ENCODE measurements at places on chromosomes 16 and 17.

DNA sequence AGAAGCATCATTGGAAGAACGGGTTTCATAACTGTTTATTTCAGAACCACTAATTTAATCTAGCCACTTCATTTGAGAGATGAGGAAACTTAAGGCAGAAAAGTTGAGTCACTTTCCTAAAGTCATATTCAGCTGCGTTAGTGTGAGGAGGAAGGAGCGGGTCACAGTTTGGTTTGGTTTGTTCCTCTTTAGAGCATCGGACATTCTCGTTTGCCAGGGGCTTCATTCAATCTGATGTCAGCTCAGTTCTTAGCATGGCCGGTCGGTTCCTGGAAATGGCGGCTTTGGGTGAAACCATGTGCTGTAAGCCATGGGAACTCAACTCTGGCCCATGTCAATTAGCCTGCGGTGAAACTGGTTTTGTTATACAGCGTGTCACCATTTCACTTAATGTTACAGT, 186.5 kb downstream of the LGALS9B start:
- DNase-seq, result no peak

DNA sequence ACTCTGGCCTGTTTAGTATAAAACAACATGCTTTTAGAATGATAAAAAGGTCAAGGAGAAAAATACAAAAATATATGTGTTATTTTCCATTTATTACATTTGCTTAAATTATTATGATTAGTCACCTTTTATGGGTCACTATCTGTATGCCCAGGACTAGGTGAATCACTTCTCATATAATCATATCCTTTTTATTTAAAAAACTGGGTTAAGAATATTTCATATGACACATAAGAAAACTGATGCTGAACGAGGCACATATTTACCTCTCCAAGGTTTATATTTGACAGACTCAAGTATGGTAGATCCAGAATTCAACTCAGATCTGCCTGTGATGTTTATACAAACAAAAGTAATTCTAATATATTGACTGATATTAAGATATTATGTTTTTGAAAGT, 134.5 kb downstream of the CDH8 start:
- DNase-seq, result no peak

- no peak for DNase-seq
Measured at GRCh38 chr17:44920565-44920940, 5.3 kb upstream of the GFAP start.

DNA sequence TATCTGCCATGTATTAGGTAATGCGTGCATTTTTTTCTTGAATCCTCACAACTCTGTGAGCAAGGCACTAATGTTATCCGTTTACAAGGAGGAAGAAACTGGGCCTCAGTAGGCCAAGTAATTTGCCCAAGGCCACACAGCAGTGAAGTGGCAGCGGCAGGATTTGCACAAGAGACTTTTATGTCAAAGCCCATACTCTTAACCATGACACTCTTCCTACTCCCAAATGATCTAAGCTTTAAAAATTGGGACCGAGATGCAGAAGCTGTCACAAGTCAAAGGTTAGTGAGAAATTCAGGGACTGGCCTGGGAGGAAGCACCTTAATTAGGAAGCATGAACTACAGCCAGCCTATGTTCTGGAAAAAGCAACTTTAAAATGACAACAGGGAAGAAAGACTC, 10.7 kb downstream of the MAP3K14 start:
- DNase-seq, result no peak

- no peak for DNase-seq
Measured at GRCh38 chr16:85505794-85506634, 107.1 kb upstream of the GSE1 start.

- DNase-seq, result no peak
Measured at GRCh38 chr17:40247926-40248495, 28.9 kb downstream of the WIPF2 start.

DNA sequence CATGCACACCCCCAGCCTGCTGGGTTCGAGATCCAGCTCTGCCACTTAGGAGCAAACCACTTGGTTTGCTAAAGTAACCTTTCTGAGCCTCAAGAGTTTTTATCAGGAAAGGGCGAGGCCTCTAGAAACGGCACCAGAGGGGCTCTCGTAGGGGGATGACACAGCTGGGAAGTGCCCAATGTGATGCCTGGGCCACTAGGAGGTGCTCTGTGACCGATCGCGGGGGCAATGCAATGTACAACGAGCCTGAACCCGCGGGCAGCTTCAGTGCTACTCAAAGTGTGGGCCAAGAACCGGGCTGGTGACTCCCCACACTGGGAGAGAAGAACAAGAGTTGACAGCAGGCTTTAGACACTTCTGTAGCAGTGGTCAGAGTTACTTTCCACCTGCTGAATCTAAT, 9.4 kb downstream of the C16orf89 start:
- DNase-seq, result no peak

DNA sequence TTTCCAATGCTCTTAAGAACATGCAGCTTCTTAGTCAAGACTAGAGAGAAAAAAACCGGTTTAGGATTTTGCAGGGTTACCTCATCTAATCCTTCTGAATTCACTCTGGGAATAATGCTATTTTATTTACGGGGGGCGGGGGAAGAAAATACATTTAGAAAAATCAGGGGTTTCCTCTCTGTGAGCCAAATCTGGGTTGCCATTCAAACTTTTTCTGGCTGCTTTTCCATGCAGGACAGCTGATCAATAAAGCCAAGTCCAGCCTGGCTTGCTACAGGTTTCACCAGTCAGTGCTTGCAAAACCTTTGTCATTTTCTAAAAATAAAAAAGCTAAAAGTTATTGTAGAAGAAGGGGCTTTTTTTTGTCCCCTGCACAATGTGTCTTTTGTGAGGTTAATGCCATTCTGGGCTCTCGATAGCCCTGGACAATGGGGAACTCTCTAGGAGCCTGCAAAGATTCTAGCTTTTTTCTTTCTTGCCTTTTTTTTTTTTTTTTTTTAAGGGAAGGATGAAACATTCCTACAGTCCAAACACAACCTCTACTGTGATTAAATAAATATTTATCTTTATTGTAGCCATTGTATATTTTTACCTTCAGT, 13.1 kb upstream of the ZFHX3 start:
- no peak for DNase-seq

DNA sequence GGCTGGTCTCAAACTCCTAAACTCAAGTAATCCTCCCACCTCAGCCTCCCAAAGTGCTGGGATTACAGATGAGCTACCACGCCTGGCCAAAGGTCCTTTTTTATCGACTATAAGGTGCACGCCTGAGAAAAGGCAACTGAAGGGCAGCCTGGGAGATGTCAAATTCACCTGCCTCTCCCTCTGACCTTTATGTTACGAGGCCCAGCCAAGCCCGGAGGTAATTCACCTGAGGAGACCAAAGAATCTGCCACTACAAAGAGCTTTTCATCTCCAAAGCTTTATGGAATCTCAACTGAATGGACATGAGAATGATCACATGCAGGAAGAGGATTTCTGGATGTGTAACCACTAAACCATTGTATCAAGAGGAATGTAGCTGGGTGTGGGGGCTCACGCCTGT, 37.2 kb downstream of the LYRM1 start:
- DNase-seq, result no peak

GRCh38 chr16:57938936-57939871, 31.7 kb downstream of the CNGB1 start:
- DNase-seq, result no peak

- DNase-seq, result no peak
Measured at GRCh38 chr16:29898135-29898803, 1.1 kb downstream of the SEZ6L2 start.

DNA sequence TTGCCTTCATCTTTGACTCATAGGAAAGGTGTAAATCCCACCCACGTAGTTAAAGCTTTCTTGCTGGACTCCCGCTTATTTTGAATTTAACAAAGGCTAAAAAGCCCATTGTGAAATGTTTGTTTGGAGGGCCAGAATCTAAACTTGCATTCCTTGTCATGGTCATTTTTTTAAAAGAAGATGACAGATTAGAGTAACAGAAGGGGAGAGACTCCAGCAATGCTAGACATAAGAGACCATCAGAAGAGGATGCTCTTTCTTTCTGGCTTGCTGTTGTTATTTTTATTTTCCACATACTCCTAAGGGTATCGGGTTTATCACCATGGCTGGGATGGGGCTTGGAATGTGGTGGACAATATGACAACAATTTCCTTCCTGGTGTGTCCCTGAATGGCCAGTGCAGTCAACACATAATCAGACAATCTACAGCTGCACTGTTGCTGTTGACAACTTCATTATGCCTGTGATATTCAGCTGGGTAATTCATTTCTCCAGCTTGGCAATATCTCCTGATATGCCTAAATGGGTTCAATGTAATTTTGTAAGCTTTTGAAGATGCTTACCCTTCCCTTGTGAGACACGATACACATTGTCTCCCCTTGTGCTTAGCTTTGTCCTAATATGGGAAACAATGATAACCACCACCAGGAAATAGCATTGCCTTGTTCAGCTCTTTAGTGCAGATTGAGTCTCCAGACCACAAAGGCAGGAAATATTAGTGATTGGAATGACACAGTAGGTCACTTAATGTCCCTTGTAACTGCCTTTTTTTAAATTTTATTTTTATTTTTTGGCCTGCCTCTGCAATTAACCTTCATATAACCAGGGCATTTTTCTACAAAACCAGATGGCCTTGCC, 164.3 kb downstream of the ANKFN1 start:
- DNase-seq, result no peak

- no peak for DNase-seq
Measured at GRCh38 chr16:24423312-24423711, 116.1 kb upstream of the RBBP6 start.

DNA sequence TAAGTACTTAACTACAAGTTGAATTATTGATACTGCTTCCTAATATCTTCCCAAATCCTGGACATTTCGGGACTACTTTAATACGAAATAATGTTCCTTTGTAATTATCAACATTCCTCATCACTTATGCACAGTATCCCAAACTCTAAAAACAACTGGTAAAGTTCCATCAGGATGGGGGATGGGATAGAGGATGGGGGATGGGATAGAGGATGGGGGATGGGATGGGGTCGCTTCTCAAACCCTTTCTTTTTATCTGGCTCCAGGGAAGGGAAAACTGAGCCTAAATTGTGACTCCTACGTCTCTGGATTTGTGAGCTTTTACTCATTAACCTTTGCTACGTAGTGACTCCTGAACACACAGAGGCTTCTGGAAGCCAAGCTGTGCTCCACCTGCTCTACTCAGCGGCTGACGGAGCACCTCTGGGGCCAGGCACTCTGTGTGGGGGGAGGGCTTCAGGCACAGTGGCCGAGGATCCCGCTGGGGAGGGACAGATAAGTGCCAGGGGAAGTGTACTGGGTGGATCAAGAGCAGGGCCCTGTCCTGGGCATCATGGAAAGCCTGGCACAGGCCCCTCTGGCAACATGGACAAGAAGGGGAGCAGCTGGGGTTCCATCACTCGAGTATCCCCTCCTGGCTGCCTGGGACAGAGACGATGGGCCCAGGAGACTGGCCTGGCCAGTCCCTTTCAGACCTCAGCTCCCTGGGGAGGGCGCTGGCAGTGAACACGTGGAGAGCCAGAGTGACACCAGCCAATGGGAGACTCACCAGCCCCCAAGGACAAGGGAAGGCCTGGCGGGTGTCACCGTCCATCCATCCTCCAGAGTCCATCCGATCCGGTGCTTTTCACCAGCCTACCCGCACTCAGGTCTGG, 56.2 kb downstream of the PGS1 start:
- DNase-seq, result no peak

DNA sequence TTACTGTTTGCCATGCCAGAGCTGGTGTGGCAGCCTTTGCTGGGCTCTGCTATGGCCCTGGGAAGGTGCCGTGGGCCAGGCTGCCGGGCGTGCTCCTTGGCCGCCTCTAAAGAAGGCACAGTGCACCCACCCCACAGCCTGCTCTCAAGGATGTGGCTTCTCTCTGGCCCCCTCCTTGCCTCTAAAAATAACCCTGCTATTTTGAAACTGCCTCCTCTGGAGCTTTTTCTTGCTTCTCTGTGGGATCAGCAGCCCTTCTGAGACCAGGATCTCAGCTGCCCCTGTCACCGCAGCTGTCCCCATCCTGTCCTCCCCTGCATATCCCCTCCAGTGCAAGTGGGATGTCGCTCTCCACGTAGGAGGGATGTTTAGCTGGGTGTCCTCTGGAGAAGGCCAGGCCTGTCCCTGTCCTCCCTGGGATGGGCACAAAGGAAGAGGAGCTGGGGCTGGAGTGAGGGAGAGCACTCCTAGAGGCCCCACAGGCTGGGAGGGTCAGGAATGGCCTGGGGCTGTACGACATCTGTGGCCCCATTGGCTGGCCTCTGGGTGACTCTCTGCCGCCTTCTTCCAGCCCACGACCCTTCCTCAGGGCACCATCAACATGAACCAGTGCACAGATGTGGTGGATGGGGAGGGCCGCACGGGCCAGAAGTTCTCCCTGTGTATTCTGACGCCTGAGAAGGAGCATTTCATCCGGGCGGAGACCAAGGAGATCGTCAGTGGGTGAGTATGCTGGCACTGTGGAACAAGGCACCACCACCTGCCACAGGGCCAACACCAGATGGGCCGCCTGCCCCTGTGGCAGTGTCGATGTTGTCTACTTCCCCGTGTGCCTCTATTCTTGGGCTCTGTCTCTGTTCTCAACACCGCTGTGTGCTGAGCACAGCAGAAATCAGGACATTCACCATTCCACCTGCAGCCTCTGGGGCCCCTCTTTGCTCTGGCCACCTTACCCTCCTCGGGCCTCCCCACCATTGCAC, 79.7 kb downstream of the PLD6 start:
- DNase-seq, result no peak

- DNase-seq, result no peak
Measured at GRCh38 chr17:76772842-76773525, 35.1 kb downstream of the MFSD11 start.

- DNase-seq, result no peak
Measured at GRCh38 chr16:88726981-88727380, 20.7 kb downstream of the CTU2 start.

- DNase-seq, result no peak
Measured at GRCh38 chr16:65769776-65770438, 596.6 kb upstream of the CDH5 start.

DNA sequence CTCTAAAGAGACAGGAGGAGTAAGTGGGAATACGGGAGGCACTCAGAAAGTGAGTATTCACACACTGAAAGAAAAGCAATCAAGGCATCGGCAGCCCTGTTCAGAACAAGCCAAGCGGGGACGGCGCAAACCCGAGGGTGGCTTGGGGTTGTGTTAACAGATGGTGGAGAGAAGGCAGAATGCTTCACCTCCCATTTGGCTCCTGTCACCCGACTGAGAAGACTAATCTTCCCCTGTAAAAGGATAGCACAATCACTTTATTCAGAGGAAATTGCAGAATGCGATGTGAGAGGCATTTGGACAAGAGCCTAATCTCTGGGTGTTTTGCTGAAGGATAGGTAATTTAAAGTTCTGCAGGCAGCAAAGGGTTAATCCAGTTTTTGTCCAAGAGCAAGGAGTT, 119.3 kb upstream of the WSCD1 start:
- no peak for DNase-seq

GRCh38 chr17:80884811-80885210, 106.8 kb upstream of the CHMP6 start:
- DNase-seq, result no peak
